Upper lobe of left lung (tissue), 6 donors: ENCODE measurements at places on chromosomes 6 and 20. TPM values are rescaled to one million over a fixed set of nuclear protein-coding genes. Genes with fewer than 3 reads are reported as not detected.

Gene LKAAEAR1
- total RNA-seq, result 7.0 TPM

Gene MUCL3
- 13.8 TPM for total RNA-seq

Gene C4A
- 173 TPM for total RNA-seq

Gene TFAP2D
- total RNA-seq, result not detected

Gene MOG
- total RNA-seq, result not detected

Gene NELFE
- total RNA-seq, result 54.8 TPM
